ENCODE measurements at places on chromosomes 1 and 21.

DNA sequence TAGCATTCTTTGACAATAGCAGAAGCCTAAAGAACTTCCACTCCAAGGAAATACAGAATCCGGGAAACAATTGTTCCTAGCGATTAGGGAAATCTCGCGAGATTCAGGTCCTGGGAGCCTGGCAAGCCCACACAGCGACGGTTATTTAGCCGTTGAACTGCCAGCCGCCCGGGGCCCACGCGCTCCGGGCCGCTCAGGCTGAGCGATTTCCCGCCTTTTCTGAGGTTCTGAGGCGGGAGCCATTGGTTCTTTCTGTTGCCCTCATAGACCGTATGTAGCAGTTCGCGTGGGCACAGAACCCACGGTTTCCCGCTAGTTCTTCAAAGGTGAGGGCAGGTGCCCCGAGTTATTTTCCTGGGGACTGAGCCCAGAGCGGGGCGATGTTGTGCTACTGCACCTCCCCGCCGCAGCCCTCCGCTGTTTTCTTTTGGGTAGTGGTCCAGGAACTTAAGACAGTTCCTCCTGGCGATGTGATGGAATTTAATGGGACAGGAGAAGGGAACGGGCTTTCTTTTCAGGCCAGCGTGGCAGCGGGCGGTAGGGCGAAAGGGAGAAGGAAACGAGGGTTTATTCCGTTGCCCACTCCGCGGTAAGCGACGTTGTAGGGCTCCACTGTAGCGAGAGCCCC is at the start of gene SYCP1:
TSS of gene SYCP1 (plus strand) at position 171 of the 628 bp plus-strand sequence. CDS start 602 bp downstream, outside the sequence.
- DNase-seq = no peak

DNA sequence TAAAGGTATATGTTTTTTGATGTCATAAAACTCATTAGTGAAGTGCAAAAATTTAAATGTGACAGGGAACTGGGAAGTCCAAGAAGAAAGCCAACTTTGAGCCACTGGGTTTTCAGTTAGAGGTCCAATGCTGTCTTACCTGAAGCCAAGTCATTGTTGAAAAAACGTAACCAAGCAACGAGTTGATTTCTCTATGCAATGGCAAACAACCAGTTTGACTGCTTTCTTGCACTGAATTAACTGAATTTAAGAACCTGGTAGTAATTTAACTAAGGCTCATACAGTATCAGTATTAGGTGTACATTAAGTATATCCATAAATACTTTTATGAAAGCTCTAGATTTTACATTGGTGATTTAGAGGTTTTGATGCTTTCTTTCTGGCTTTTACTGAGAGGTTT is 20.2 kb upstream of the S1PR1 start:
- DNase-seq = no peak

DNA sequence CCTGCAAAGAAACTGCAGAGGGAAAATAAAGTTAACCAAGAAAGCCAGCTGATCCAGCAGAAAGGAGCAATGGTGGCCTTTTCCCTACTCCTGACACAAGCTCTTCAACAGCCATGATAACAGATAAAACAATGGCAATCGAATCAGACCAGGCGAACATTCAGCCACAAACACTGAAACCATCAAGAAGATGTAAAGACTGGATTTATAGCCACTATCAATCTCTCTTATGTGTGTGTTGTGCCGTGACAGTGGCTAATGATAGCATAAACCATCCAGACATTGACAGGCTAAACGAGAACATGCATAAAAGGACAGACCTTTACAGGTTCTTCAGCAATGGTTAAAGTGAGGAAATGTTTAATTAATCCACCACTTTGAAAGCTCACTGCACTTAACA is 78.1 kb upstream of the RAB4A start:
- no peak for DNase-seq

- peak; percentile 33 for DNase-seq
These were observed 268.1 kb downstream of the DNM3 start for GRCh38 chr1:172109359-172109758.

DNA sequence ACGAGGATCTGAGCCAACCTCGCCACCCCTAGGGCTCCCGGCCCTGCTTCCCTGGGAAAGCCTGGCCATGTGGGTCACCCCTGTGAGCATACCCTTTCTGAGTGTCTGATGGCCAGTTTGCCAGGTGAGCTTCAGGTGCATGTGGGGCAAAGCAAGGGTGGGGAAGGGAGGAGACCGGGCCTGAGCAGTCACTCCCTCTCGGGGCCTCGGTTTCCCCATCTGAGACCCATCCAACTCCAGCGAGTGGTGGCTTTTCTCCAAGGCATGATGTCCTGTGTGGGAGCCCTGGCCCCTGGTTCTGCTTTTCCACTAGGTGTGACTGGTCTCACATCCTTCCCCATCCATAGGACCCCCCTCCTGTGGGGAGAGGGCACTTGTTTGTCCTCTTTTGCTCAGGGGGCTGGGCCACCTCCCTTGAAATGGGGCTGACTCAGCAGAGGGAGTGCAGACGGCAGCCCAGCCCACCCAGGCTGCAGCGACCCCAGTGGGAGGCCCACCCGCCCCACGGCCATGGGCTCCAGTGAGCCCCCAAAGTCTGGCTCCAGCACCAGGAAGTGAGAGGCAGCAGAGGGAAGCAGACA is 1.7 kb upstream of the WNT9A start:
- no peak for DNase-seq

DNA sequence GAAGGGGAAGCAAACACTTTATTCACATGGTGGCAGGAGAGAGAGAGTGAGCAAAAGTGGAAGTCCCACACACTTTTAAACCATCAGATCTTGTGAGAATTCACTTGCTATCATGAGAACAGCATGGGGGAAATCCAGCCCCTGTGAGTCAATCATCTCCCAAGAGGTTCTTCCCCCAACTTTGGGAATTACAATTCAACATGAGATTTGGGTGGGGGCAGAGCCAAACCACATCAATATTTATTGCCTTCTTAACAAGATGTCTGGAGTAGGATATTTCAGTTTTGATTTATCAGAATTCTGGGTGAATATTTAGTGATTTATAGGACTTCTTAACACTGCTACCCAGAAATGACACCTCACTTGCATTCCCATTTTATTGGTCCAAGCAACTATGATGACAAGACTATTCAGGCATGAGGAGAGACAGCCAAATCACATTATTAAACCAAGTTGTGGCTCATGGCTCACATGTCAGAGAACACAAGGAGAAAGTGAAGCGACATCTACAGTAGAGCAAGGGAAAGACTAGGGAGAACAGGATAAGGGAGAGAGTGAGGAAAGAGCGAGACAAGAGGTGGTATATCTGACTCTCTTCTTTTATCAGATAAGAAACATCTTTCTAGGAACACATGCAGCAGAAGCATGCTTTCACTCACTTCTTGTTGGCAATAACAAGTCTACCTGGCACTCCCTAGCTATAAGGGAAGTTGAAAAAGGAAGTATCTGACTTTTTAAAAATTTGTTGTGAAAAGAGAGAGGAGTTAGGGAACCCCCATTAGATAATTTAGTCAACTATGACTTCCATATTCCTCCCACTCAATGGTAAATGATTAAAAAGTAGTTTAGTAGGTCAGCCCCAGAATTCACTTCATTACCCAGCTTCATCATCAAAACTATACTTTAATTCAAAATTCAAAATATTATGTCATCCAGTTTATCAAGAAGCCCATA is 36.6 kb upstream of the PTPRC start:
- DNase-seq = no peak

DNA sequence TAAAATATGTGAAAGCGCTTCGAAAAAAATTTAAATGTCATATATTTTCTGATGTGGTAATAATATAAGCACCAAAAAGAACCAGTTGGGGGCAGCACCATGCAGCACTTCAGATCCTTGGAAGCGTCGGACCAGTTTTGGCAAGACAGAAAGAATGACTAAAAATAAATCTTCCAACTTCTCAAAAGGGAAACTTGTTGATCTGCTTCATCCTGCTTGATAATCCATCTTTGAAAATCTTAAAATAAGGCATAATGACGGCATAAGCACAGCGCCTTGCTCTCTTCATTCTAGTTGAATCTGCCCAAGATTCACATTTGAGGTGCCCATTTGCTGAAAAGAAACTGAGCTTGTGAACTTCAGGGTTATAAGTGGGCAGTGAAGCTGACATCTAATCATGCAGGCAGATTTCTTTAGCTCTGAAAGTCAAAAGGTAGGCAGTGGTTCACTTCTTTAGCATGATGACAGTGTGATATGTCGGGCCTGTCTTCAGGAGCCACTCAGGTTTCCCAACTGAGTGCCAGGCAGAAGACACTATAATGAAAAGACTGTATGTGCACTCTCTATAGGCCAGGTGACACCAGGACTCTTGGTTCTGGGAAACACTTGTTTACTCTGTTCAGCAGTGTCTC is 19.8 kb upstream of the MUTYH start:
- peak; percentile 84 for DNase-seq

DNA sequence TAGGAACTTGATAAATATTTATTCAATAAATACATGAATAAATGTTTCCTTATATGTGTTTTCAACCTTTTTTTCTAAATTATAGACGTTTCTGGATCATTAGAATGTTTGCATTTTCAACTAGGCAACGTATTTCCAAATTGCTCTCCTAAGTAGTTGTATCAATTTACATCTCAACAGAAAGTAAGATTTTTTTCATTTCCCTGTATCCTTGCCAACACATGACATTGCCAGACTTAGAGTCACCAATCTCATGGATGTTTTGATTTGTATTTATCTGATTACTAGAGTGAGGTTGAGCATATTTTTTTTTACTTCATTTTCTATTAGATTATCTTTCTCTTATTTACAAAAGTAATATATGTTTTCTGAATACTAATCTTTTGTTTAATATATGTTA is 22.2 kb upstream of the SMG7 start:
- DNase-seq = no peak

DNA sequence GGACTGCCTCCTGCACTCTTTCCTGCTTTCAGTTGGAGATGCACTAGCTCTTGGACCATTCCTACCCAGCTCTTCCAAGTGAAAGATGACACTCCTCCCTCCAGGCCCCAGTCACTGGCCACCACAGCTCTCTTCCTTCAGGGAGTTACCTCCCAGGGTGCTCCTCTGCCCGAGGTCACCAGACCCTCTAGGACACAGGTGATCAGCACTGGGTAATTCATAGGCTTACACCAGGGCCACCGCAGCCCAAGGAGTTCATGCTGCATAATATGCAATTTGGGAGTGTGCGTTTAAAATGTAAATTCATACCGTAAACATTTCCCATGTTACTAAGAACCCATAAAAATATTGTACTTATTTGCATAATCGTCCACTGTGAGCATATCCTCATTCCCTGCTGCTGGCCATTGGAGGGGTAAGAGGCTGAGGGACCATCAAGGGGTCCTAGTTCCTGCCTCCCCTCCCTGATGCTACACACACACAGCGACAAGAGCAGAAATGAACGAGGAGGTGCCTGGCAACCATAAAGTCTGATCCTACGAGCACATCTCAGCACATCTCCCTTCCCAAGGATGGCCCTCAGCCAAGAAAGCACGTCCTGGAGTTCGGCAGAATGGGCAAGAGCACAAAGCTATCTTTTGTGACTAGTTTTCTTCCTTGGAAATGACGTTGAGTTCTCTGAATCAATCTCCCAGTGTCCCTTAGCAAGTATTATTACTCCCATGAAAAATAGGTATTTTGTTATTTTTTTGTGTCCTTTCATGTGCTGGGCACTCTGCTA is 222.9 kb upstream of the RAB4A start:
- DNase-seq = peak; percentile 18

DNA sequence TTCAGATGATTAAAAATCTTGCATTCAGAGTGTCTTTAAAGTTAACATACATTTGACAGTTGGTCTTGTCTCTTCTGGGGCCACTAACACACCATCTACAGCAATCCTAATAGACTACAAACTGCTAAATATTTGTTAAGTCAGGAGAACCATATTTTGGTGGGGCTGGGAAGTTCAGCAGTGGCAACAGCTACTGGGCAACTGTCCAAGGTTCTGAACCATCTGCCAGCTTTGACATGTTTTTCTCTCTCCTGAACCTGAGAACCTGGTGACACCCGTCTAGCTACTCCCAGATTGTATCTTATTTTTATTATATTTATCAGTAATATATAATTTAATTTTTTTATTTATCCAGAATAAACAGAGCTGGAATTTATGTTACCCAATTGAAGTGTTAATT is 199.0 kb upstream of the DPYD start:
- peak; percentile 43 for DNase-seq

DNA sequence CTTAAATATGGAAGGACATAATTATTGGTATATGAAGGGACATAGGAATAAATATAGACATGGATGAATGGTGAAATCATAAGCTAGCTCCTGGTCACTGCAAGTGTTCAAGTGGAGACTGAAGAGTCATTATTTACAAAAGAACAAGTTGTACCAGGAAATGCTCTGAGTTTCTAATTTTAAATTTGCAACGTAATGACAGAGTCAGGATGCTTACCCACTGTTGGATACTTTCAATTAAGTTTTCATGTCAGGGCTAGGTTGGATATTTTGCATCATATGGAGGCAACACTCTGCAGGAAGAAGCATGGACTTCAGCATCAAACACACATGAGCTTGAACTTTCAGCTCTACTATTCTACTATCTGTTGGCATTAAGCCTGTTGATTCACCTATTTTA is 499.6 kb upstream of the C1orf87 start:
- DNase-seq = peak; percentile 73

DNA sequence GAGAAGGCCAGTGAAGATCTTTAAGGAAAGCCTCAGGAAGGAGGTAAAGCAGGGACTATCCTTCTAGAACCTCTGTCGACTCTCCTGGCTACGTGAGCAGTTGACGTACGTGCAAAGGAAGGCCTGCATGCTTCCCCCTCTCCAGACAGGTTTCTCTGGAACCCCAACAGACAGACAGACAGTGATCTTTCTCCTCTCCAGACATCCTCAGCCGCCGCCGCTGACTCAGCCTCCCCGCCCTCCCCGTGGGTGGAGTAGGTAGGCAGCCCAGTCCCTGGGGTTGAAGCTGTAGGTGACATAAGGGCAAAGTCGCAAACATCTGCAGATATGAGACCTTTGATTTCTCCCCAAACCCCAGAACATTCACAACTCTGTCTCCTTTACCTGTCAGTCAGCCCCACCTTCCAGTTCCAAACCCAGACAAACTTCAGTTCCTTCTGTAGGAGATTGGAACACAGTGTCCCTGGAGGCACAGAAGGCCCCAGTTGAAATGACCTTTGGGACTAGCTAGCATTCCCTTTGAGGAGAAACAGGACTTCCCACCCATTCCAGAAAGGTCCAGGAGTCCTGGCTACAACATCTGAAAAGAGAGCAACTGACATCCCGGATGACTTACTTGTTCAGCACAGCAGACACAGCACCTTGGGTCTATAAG is 146.0 kb upstream of the JUN start:
- no peak for DNase-seq

- DNase-seq = peak; percentile 35
These were observed 30.2 kb upstream of the DUSP10 start for GRCh38 chr1:221772117-221772516.

DNA sequence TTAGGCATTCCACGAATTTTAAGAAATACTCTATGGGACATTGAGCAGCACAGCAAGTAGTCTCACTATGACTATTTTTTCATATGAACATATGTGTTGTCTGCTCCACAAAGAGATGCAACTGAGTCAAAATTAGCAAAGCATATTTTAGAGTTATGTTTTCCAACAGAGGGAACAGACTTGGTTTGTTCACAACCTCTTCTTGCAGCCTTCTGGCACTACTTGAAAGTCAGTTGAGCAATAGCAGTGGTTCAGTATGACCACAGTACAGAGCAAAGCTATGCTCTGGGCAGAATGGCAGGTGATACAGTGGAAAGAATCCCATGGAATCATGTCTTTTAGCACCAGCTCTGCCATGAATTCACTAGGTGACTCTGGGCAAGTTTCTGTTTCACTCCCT is 5.2 kb downstream of the CCN1 start:
- peak; percentile 85 for DNase-seq

- DNase-seq = no peak
These were observed 16.6 kb downstream of the IPO9 start for GRCh38 chr1:201845331-201846083.

- DNase-seq = peak; percentile 32
These were observed 2.7 kb downstream of the CDC14A start for GRCh38 chr1:100354971-100355394.

GRCh38 chr1:225366552-225366951 is 61.3 kb downstream of the LBR start:
- no peak for DNase-seq
